Stimulated activated CD4-positive, alpha-beta T cell treated with anti-CD3 and anti-CD28 coated beads, TNF-alpha, amount 100 ng/mL, for 1 hour (primary cell): ENCODE measurements at places on chromosomes 2 and 18.

- DNase-seq: no peak
These were observed 5.8 kb upstream of the ASXL3 start for GRCh38 chr18:33571998-33572787.

DNA sequence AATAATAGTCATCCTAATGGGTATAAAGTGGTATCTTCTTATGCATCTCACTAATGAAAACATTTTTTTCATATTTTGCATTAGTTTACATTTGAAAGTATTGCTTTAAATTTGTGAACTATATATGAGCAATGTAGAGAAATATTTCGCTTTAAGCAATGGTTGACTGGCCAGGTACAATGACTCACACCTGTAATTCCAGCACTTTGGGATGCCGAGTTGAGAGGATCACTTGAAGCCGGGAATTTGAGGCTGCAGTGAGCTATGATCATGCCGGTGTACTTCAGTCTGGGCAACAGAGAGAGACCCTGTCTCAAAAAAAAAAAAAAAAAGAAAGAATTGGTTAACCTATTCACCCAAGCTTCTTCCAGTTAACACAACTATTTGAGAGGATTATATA is 15.1 kb downstream of the ZCCHC2 start:
- no peak for DNase-seq

- DNase-seq: no peak
These were observed 132.7 kb downstream of the ALPK2 start for GRCh38 chr18:58496231-58496630.

DNA sequence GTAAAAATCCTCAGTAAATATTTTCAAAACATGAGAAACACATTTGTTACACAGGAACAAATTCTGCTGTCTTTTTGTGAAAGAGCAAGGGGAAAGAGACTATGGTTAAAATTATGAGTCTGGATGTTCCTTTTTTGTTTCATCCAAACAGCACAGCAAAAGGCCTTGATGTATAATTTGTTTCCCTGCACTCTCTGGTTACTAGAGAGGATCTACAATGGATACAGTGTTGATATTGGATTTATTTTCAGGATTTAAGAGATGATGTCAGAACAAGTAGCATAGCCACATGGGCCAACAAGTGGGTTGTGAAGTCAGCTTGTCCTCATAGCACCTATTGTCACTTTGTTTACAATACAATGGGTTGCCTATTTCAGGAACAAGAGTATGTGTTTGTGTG is 11.3 kb upstream of the ERBB4 start:
- DNase-seq: no peak

DNA sequence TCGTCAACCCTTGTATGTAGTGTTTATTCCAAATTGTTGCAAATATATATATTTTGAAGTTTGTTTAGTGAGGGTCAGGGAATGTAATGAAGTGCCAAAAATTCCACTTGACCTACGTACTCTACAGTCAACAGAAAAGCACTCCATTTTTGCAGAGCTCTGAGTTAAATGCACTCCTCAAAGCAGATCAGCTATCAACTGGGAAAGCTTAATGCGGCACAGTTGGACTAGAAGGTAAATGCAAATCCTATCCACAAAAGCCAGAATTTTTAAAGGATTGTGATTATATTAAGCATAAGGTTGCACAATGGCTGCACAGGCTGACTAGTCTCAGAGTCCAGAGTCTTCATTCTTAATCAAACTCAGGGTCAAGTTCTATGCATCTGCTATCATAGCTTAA is 577.1 kb downstream of the ARHGAP15 start:
- DNase-seq: no peak

- no peak for DNase-seq
These were observed 136.9 kb downstream of the HDAC4 start for GRCh38 chr2:239263669-239264491.

- no peak for DNase-seq
These were observed 96.5 kb downstream of the COL5A2 start for GRCh38 chr2:189083106-189083505.

GRCh38 chr2:27884601-27885000 is 5.6 kb downstream of the RBKS start:
- DNase-seq: no peak

DNA sequence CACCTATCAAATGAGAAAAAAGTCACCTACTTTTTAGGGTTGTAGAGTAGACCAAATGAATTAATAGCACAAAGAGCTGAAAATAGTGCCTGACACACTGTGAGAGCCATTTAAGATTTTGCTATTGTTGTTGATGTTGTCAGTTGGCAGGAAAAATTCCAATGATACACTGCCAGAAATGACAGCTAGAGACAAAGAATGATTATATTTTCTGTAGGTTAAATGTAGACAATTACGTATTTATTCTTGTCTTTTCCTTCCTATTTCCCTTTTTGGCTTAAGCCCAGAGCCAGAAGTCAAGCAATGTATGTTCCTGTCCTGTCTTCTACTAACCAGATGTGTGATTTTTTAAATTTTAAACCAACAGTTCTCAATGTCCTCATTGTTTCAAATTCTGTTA is 17.2 kb downstream of the NRXN1 start:
- no peak for DNase-seq

DNA sequence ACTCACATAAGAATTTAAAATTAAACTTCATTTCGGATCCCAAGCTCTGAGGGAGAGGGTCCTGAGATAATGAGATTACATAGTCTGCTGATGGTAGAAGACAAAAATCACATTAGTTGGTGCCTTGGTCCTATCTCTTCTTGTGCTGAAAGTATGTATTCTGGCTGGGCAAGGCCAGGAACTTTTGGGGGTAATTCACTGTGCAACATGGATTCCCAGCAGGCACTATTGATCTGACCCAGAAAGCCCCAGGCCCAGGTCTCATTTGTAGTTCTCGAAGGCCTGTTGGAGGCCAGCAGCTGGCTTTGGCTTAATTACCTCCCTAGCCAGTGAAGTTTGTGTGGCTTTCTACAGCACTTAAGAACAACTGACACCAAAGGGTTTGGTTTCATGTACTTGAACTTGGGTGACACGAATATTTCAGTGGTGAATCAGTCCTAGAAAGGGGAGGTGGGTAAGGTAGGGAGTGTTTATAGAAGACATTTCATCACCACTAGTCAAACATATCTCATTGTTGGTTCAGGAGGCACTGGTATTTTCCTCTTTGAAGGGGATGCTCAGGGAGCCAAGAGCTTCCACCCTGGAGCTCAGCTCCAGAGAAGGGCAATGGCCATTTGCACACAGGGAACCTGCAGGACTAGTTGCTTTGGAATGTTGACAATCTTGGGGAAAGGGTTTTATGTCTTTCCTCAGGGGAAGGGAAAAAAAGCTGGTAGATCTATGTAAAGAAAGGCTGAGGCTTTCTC is 217.8 kb downstream of the OSR1 start:
- DNase-seq: no peak

DNA sequence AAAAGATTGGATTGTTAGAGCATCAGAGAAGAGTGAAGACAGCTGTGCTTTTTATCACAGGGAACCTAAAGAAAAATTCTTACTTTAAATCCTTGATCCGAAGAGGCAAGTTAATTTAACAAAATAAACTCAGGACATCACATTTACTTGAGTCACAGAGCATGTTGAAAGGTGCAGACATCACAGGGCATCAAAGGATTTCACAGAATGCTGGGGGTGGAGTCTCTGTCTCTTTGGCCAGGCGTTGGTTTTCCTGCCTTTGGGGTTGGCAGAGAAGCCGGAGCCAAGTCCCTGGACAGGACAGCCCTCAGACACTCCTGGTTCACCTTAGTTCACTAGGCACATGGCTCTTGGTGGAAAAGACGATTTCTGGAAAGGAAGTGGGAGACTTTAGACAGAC is 56.3 kb downstream of the SH3RF3 start:
- no peak for DNase-seq

- DNase-seq: no peak
These were observed 277.2 kb downstream of the AGPS start for GRCh38 chr2:177669625-177670330.

DNA sequence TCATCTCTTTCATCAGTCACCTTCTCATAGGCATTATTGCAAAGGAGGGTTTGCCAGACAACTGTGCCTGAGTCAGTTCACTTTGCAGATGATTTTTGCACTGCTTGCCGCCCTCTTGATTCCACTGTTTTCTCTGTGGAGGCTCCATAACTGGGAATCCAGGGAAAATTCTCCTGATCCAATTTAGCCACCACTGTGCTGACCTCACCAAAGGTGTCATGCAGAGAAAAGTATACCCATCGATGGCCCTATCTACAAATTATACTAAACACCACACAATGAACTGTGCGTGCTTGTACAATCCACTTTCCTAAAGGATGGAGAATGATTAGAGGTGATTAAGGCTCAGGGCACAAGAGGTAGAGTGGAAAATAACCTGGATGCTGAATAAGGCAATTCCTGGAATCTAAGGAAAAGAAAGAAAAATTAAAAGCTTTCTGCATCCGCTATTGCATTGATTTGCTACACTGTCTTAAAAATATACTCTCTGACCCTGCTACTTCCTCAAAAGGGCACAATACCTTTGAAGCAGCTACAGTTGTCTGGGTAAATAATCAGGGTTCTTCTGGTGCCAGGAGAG is 409.4 kb downstream of the RIT2 start:
- DNase-seq: no peak

- no peak for DNase-seq
These were observed at the start of gene HOXD8 for GRCh38 chr2:176128982-176129796. Gene HOXD8, plus strand, starts transcription at chr2:176129705. Its CDS starts 662 bp downstream, at chr2:176130367.

- no peak for DNase-seq
These were observed 10.3 kb upstream of the HOXD1 start for GRCh38 chr2:176178038-176178756.

DNA sequence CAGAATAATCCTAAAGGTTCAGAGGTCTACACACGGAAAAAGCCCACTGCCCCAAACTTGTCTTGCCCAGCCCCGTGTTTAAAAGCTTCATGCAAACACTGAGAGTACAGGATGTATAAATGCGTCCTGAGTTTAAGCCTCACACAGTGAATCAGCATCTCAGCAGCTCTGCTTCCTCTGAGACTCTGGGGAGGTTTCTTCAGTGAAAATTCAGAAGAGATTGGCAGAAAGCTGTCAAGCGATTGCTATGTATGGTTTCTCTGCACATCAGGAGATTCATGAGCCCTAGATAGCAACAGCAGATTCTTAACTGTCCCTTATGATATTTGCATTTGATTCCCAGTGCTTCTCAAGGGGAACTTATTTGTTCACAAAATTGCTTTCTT is 27.1 kb downstream of the CRACDL start:
- no peak for DNase-seq

GRCh38 chr2:24456599-24457556 is 34.2 kb upstream of the NCOA1 start:
- no peak for DNase-seq

DNA sequence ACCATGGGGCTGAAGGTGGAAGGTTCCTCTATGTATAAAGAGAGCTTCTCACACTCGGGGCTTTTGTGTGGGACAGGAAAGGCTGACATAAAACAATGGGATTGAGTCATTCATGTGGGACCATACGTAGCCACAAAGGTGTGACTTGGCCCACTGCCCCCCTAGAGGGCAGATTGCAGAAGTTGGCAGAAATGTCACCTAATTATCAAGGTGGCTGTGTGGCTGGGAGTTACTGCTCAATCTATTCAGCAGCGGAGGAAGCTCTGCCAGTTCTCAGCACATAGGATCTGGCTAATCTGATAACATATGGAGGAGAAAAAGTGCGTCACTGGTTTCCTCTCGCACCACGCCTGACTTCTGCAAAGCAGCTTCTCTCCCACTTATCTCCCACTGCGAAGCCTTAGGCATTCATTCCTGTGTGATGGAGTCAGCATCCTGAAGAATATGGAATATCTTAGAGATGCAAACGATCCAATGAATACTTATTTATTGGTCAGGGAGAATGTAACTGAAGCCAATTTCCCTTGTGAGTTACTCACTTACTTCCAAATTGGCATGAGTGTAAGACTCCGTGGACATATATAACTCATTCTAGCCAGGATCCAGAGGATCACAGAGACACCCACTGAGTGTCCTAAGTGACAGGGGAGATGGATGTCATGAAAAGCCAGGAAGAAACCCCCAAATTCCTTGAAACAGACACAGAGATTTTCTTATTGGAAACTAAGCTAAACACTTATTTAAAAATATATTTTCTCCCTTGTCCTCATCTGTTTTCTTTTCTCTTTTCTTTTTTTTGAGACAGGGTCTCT is 344.8 kb downstream of the TGIF1 start:
- no peak for DNase-seq

DNA sequence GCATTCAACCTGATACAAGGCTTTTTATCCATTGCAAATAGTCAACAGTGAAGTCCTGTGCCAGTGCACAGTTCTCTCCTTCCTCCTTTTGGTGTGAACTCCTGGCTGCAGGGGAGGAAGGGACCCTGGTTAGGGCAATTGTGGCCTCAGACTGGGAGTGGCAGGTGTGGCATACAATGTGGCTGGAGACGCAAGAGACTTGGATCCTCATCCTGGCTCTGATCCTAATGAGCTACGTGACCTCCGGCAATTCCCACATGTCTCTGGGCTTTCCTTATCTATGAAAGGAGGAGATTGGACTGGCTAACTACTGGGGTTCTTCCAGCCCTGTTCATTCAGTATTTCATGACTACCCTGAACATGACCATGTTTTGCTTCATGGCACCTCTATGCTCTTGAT is 10.5 kb upstream of the IL1A start:
- no peak for DNase-seq

- DNase-seq: no peak
These were observed 367.8 kb downstream of the LRRTM1 start for GRCh38 chr2:79936715-79937114.

GRCh38 chr2:240559286-240559685 is 871 bp upstream of the DUSP28 start:
- DNase-seq: no peak

- DNase-seq: no peak
These were observed 37.8 kb downstream of the MAL start for GRCh38 chr2:95063086-95063958.

DNA sequence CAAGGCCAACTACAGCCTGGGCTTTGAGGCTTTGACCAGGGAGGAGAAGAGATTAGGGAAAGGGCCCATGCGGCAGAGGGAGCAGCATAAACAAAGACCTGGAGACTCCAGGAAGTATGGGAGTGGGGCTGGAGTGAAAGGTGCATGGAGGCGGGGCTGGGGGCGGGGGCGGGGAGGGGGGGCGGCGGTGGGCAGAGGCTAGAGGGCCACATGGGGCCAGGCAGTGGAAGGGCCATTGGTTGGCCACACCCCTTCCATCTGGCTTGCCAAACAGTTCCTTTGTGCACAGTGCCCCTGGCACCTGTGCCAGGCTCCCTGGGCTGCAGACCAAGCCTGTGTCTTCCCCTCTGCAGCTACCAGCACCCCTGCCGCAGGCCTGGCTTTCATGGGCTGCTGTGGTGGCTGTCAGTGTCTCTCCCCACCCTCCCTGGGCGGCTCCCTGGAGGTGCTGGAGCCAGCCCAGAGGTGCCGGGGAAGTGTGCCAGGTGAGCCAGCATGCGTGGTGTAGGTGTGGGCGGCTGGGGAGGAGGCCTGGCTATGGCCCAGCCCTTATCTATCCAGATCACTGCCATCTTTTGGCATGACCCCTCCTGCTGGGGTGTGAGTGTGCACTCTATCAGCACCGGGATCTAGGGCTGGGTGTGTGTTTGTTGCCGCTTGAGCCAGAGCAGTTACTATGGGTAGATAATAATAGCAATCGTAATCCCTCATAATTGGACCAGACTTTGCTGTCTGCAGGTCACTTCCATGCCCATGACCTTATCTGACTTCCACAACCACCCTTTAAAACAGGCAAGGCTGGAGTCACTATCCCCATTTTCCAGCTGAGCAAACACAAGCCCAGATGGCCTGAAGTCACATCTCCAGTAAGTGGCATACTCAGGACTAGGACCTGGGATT is 30.5 kb downstream of the DNMT3A start:
- DNase-seq: no peak
